ENCODE measurements at places on chromosomes 4 and X. TPM values are rescaled to one million over a fixed set of nuclear protein-coding genes. Genes with fewer than 3 reads are reported as not detected.

DNA sequence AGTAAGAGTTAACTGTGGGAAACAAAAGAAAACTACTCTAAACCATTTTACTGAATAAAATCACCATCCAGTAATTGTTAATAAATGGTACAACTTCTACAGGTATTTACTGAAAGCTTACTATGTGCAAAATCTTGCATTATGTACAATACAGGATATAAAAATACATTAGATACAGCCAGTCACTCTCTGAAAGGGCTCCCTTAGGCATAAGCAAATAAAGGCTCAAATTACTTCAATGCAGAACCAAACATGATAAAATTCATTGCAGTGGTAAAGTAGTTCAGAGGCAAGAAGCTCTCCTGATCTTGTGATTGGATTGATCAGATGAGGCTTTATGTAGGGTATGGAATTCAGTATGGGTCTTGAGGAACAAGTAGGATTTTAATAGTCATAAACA, 100.2 kb downstream of the KLHL13 start:
- no peaks in the 10 kb centered on the region for H3K27me3 ChIP-seq
- no peaks in the 10 kb centered on the region for H3K4me1 ChIP-seq
- H3K4me3 ChIP-seq: no peak overlapping the region
- DNase-seq: no peak

DNA sequence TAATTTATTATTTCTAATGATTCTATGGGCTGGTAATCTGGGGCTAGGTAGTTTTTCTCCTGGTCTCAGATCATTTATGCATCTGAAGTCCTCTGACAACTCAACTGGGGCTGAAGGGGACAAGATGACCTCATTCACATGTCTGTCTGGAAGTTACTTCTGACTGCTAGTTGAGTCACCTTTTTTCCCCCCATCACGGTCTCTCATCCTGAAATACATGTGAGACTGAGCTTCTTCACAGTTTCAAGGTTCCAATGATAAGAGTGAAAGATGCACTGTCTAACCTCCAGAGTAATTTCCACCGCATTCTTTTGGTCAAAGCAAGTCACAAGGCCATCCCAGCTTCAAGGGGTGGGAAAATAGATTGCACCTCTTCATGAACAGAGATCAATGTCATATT, 356.7 kb upstream of the RPS6KA3 start:
- no peaks in the 10 kb centered on the region for H3K4me1 ChIP-seq
- no peaks in the 10 kb centered on the region for H3K36me3 ChIP-seq
- H3K27me3 ChIP-seq: no peaks in the 10 kb centered on the region
- H3K27ac ChIP-seq: no peak overlapping the region
- DNase-seq: no peak
- H3K4me3 ChIP-seq: no peak overlapping the region

The PNMA6F gene
- under 0.01 TPM for total RNA-seq

The LNX1 gene
- 1.6 TPM for total RNA-seq

The IBSP gene
- 0.33 TPM for total RNA-seq

The FAM9C gene
- total RNA-seq: not detected

Data from thymus (tissue), 14 donors.